ENCODE measurements at places on chromosomes 6 and 20.
A peak's percentile ranks its signal among the peaks of the same experiment; 100 is the strongest.

DNA sequence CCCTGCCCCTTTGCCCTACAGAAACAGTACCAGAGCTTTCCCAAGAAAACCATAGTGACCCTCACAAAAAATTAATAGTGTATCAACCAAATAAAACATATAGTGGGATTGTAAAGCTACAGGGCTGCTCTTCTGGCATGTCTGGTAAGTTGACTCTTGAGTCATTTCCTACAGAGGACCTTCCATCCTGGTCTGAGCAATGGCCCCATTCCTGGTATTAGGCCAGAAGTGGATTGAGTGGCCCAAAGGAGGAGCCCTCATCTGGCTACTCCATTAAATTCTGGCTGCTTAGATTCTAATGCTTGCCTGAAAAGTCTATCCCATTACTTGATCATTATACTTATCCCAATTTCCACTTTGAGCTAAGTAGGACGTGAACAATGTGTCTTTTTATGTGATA is 150.9 kb upstream of the HMGN3 start:
- DNase-seq, result no peak

DNA sequence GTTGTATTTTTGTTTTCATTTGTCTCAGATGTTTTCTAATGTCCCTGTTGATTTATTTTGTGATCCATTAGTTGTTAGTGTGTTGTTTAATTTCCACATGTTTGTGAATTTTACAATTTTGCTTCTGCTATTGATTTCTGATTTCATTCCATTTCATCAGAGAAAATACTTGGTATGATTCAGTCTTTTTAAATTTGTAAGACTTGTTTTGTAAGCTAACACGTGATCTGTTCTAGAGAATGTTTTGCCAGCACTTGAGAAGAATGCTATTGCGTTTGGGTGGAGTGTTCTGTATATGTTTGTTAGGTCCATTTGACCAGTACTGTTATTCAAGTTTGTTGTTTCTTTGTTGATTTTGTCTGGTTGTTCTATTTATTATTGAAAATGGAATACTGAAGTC is 53.9 kb downstream of the KIZ start:
- DNase-seq, result no peak

GRCh38 chr6:144847916-144848315 is 562.8 kb downstream of the UTRN start:
- DNase-seq, result no peak

- DNase-seq, result no peak
Measured at GRCh38 chr20:53903652-53903987, 166.8 kb downstream of the BCAS1 start.

DNA sequence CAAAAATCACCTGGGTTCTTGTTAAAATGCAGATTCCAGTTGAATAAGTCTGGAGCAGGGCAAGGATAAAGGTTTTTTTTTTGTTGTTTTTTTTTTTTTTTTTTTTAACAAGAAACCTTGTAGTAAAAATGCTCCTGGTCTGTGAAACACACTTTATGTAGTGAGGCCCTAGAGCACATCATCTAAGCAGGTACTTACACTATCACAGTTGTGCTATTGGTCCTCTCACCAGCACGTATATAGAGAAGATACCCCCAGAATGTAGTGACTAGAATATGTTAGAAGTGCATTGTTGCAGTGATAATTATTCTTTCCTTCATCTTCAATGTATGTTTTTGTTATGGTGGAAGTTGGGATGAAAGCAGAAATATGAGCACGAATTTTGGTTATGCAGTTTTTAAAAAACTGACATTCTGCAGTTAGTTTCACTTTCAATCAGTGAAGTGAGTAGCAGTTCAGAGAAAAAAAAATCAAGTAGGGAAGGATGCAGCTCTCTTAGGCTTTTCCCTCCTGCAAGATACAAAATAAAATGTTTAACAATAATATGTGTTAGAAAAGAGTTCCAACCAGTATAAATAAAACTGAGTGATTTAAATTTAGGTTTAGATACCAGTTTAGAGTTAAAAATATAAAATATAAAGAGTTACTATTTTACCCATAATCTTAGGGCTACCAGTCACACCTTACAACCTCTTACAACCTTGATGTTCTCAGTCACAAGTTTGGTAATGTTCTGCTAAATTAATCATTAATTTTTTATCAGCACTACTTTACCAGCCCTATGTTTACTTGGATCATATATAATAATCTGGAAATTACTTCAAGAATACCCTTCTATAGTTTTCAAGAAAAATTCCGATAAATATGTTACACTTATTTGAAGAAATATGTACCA is 9.2 kb upstream of the DEFB113 start:
- DNase-seq, result no peak

GRCh38 chr6:142297996-142298753 is 3.6 kb upstream of the ADGRG6 start:
- DNase-seq, result no peak

GRCh38 chr20:3797592-3798372 is 1.7 kb downstream of the CDC25B start:
- DNase-seq, result no peak

GRCh38 chr20:54004445-54004844 is 65.9 kb downstream of the BCAS1 start:
- no peak for DNase-seq

- no peak for DNase-seq
Measured at GRCh38 chr20:33563788-33564187, 73.9 kb downstream of the CBFA2T2 start.

DNA sequence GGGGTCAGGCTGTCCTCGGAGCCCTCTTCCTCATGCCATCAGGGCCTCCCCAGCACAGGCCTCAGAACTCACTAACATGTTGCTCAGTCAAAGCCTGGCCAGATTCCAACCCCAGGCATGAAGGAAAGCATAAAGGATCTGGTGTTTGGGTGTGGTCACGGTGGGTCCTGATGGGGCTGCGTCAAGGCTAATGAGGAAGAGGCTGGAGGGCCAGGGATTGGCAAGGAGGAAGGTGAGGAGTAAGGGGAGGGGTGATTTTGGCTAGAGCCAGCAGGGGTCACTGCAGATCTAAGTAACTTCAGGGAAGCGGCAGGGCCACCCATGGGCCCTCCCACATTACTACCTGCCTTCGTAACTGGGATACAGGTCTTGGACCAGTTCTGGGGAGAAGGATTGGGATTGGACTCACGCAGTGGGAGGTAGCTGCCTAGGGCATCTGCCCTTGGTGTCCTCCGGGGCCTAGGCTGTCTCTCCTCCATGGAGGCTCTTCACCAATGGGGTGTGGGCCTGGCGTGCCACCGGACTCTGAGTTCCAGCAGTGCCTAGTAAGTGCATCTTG is 36.2 kb upstream of the MRPS18A start:
- peak; percentile 60 for DNase-seq

DNA sequence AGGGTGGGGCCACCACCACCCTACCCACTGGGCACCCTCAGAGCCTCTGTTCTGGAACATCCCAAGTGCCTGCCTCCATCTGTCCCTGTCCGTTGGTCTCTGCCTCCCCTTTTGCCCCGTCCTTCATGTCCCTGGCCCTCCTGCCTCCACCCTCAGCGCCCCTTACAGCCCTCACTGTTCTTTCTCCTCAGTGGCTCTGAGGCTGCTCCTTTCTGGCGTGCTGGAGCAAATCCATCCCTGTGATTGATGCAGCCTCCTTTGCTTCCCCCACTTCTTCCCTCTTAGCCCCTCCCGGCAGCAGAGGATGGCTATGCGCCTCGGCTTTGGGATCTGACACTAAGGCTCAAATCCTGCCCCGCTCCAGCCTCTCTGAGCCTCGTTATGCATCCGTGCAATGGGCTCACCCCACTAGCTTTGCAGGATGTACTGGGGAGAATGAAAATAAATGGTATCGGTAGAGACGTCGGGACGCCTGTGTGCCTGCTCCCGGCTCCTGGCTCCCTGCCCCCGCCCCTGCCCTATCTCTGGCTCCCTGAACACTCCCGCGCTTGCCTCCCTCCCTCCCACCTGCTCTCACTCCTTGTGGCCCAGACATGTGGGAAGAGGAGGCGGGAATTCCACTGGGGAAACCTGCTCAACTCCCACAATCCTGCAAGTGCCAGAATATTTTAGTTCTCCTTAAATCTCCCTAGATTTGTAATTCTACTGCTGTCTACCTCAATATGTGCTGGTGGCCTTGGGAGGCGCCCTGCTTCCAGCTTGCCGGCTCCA is 13.1 kb downstream of the VSTM2L start:
- DNase-seq, result no peak

Measured in GM12892 (cell line).